ENCODE measurements at places on chromosomes 6 and 20. TPM values are rescaled to one million over a fixed set of nuclear protein-coding genes. Genes with fewer than 3 reads are reported as not detected.

- no peak for DNase-seq
Measured at GRCh38 chr6:154994836-154995253, 270 bp upstream of the TIAM2 start.

DNA sequence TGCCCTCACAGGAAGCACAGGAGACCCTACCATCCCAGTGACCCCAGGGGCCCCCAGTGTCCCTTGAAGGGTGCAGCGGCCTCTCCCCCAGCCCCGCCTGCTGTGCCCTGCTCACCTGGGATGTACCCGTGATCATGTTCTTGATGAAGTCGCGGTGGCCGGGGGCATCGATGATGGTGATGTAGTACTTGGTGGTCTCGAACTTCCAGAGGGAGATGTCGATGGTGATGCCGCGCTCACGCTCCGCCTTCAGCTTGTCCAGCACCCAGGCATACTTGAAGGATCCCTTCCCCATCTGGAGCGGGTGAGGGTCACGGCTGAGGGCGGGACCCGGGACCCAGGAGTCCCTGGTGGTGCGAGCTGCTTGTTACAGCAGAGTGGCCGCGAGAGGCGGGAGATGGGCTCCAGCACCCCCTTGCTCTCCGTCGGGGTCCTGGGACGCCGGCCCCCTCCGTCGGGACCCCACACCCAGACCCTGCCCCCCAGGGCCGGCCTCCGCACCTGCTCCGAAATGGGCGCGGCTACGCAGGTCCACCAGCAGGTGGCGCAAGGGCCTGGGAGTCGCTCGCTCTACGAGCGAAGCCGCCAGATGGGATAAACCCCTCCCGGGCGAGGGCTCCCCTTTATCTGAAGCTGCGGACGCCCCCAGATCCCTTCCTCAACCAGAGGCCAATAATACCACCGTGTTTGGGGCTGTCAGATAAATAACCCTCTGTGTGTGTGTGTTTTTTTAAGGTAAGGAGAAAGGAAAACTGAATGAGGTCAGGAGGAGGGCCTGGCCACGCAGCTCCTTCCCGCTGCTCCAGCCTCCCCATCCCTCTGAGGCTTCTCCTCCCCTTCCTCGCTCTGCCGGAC lies 2.9 kb downstream of the EEF1A2 start:
- peak; percentile 68 for DNase-seq

- no peak for DNase-seq
Measured at GRCh38 chr6:19446570-19446969, 390.6 kb upstream of the ID4 start.

DNA sequence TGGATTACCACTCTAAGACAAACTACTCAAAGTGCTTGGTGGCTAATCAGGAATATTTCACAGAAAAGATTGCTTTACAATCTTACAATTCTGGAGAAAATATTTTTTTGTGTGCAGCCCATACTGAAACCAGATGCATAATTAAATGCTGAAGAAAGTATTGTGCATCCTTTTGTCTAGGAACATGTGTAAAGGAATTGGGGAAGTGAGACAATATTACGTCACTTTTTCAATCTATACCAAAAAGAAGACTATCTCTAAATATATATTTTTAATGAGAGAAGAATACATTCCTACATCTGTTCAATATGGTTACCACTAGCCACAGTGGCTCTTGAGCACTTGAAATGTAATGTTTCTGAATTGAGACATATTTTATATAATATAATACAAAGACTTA lies 992.5 kb upstream of the ADGRB3 start:
- DNase-seq = no peak

The FAM217A gene
- total RNA-seq = not detected

The SLC22A2 gene
- total RNA-seq = 1.1 TPM

- DNase-seq = no peak
Measured at GRCh38 chr6:35228481-35228880, 14.7 kb downstream of the SCUBE3 start.

DNA sequence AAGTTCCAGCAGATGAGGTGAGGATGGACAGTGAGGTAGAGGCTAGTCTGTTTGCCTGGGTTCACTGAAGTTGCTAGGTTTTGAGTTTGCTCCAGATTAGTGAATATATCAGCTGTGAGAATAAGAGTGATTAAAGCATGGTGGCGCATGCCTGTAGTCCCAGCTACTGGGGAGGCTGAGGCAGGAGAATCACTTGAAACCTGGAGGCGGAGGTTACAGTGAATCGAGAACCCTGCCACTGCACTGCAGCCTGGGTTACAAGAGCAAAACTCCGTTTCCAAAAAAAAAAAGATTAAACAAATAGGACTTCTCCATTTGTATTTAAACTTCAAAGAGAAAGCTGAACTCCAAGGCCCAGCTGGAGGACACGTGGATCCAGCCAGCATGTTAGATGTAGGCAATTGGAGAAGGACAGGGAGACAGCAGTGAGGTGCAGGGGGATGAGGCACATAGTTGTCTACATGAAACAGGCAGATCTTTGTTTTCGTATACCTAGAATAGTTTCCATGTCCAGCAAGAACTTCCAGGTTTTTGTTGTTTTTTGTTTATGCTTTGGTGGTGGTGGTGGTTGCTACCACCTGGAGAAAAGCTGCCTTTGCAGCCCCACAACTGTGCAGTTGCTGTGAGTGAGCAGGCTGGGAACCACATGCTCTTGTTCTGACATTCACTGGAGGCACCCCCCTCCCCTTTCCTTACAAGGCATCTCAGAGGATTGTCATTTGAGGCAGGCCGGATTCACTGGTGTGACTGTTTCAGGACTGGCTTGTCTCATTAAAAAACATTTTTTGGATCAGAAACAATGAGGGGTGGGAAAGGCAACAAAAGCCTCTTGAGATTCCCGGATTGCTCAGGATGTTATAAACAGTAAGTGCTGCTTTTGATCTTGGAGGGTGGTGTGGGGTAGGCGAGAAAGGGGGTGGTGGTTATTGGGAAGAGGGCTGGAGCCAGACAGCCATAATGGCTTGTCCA lies 72.3 kb downstream of the JARID2 start:
- no peak for DNase-seq

- no peak for DNase-seq
Measured at GRCh38 chr6:20348041-20348440, 53.6 kb upstream of the E2F3 start.

DNA sequence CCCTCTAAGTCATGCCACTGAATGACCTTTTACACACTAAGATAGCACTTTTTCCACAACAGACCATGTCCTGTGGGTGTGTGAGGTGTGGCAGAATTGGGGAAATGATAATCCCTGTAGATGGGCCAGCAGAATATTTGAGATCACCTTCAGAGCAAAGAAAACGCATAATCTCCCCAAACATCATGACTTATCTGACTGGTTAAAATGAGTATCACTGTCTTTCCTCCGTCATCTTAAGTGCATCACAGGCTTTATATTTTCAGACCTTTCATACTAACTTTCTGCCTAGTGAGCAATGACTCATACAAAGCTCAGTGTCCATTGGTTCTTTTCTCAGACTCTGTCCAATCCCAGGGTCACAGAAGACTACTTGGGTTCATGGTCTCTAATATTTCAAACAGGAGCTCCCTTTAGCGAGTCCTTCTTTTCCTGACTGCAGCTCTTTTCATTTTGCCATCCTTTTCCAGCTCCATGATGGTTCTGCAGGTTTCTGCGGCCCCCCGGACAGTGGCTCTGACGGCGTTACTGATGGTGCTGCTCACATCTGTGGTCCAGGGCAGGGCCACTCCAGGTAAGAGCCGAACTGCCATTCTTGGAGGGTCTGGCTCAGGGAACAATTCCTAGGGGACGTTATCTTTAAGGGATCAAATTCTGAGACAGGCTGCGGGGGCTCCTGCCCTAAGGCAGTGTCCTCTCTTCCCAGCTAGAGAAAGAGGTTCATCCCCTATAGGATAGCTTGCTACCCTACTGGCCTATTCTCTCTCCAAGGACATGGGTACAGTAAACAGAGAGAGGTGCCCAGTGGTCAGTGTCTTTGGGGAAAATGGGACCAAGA lies at the start of gene HLA-DPB1:
TSS of gene HLA-DPB1 (plus strand) at position 423 of the 838 bp plus-strand sequence. CDS start at position 475, 52 bp downstream.
- peak; percentile 74 for DNase-seq

- no peak for DNase-seq
Measured at GRCh38 chr6:154766288-154766687, 33.1 kb downstream of the SCAF8 start.

The VSTM2L gene
- 6.9 TPM for total RNA-seq

The LAMA5 gene
- total RNA-seq = 3.1 TPM

- no peak for DNase-seq
Measured at GRCh38 chr20:4770026-4770425, 48.3 kb downstream of the PRND start.

GRCh38 chr6:110492584-110492983 lies 16.2 kb upstream of the SLC22A16 start:
- peak; percentile 41 for DNase-seq

DNA sequence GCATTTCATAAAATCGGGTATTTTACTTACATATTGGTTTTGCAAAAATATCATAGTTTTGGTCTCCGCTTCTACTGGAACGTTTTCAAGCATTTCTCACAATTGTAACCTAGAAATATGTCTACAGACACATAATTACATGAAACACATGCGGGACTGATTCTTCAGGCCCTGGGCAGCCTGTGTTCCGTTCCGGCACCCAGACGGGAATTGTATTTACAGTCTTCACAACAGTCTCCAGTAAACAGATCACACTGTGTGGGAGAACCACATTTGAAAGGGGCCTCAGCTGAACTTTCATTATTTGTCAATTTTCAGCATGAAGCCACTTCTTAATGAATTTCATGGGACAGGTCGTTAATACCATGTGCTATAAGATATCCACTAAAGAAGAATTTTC lies 196.9 kb downstream of the DST start:
- no peak for DNase-seq

The SLC12A5 gene
- total RNA-seq = not detected

DNA sequence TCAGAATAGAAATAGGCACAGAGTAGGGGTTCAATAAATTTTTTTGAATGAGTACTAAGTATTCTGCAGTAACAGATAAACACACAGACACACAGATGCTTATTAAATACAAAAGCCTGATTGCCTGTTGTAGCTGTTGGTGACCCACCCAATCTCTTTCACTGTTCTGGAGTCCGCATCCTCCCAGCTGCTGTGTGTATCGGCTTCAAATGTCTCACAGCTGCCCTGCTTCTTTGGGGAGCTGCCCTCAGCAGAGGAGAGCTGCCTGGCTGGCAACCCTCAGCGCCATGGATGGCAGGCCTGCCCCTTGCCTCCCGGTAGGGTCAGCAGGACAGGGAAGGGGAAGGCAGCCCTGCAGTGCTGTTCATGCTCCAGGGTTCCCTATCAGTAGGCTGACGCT lies 85.9 kb upstream of the PRND start:
- DNase-seq = no peak

The PCSK2 gene
- 0.06 TPM for total RNA-seq

The PRPH2 gene
- not detected for total RNA-seq

DNA sequence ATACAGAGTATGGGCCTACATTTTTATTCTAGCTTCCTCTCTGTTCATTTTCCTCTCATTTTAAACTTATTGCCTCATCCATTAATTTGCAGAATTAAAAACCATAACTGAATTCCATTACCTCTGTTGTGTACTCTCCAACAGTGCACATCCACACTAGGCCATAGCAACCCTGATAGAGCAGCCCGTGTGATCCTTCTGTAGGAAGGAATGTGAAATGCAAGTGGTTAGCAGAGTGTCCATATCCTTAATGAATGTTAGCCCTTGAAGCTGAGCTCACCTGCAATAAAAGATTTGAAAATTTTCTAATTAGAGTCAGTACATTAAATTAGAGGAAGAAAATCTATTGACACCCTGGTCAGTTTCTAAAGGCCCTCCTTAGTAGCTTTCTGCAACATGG lies 6.5 kb upstream of the GRIK2 start:
- no peak for DNase-seq

The TASP1 gene
- total RNA-seq = 9.6 TPM

DNA sequence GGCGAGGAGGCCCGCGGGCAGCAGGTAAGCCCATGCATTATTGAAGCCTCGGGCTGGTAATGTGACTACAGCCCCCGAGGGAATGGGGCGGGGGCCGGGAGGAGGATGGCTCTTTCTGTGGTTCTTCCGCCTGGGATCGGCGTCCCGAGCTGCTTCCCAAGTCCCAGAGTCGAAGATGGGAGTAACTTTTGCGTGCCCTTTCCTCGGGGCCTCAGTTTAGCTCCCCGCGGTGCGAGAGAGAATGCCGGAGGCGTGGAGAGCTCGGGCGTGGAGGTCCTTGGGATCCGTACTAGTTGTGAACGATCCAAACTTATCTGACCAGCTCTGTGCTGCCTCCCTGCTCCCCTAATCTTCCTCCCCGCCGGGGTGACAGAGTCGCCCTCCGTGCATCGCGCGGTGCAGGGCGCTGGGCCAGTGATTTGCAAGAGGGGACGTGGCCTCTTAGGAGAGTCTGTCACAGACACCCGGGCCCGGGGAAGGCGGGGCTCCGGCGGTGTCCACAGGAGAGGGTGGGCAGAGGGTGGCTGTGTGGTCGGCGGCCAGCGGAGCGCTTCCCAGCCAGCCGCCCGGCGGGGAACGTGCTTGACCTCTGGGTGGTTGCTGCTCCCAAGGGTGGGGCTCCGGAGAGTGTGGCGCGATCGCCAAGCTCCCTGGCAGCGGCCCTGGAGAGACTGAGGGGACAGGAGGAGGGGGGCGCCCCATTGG lies 815 bp downstream of the UTRN start:
- peak; percentile 64 for DNase-seq

The TUBB2B gene
- 104 TPM for total RNA-seq

GRCh38 chr6:4021854-4022695 lies 56.9 kb downstream of the FAM217A start:
- no peak for DNase-seq

- DNase-seq = no peak
Measured at GRCh38 chr6:88705601-88706000, 257.8 kb downstream of the RNGTT start.

All from Daoy (cell line).